Stimulated activated CD8-positive, alpha-beta memory T cell treated with anti-CD3 and anti-CD28 coated beads, Interleukin-7, amount 100 ng/mL, for 1 hour (primary cell): ENCODE measurements at places on chromosomes 7 and 10.

DNA sequence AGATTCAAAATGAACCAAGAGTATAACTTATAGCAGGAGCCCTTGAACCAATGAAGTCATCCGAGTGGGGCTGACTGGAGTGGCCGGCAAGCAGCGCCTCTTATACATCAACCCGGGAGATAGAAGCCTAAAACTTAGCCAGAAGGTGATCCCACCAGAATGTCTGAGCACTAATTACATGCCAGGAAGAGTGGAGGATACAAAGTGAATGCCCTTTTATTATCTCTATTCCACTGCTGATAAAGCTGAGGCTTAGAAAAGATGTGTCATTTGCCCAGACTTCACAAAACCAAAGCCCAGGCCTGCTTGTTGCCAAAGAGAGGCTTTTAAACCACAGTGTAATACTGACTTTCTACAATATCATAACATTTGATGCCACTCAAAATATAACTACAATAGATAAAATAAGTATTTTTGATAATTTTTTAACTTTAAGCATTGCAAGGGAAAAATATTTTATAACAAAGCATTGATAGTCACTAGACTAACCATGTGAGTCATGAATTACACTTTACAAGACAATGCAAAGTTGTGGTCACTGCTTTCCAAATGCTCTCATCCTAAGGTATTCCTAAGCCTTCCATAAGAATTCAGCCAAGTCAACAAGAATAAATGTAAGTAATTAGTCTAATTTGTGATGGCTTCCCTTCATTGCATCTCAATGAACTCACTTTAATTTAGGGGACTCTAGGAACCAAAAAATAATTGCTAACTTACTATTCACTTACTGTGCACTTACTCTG, 58.6 kb upstream of the ARID5B start:
- no peak for DNase-seq

- DNase-seq = no peak
Observed at GRCh38 chr7:4724648-4725013, 42.5 kb downstream of the FOXK1 start.

GRCh38 chr10:3655528-3655927, 129.5 kb downstream of the KLF6 start:
- no peak for DNase-seq

GRCh38 chr10:12208460-12208859, 12.5 kb downstream of the CDC123 start:
- DNase-seq = no peak

- DNase-seq = no peak
Observed at GRCh38 chr10:91077549-91078071, 142.9 kb upstream of the PCGF5 start.

DNA sequence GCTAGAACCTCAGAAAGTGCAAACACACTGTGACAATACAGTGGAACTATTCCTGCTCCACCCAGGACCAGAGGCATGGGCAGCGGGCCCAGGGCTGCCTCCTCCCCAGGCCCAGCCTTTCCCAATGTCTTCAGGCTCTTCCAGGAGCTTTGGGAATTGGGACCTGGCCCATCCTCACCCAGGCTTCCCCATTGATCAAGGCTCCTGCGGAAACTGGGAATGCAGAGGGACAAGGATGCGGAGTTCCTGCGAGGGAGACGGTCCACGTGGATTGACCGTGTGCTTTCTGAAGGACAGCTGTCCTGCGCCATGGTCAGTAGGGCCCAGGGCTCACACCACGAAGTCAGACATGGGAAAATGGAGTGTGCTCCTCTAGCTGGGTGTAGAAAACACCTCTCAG, 56.6 kb downstream of the CSGALNACT2 start:
- DNase-seq = no peak

DNA sequence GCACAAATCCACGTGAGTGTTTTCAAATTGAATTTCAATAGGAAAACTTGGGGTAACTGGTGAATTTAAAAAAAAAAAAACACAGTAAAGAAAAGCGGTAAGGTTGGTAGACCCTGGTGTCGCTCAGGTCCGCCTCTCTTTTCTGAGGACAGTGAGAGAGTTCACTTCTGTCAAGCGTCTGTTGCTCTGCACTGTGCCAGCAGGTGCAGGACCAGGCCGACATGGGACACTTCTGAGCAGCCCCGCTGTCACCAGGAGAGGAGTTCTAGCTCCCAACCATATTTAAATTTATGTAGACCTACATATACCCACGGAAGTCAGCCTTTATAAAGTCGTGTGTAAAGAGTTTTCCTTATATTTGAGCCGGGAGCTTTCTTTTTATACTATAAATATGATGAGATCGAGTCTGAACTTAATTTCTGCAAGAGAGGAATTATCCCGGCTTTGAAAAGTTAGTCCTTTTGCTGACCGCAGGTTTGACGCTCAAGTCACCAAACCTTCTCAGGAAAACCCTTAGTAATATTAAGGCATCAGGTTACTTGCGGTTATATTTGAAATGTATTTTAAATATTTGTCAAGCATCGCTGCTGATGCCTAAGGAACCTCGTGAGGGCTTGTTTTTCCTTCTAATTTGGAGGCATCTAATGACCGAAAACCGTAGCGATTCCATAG, 531 bp downstream of the IKZF1 start:
- no peak for DNase-seq

DNA sequence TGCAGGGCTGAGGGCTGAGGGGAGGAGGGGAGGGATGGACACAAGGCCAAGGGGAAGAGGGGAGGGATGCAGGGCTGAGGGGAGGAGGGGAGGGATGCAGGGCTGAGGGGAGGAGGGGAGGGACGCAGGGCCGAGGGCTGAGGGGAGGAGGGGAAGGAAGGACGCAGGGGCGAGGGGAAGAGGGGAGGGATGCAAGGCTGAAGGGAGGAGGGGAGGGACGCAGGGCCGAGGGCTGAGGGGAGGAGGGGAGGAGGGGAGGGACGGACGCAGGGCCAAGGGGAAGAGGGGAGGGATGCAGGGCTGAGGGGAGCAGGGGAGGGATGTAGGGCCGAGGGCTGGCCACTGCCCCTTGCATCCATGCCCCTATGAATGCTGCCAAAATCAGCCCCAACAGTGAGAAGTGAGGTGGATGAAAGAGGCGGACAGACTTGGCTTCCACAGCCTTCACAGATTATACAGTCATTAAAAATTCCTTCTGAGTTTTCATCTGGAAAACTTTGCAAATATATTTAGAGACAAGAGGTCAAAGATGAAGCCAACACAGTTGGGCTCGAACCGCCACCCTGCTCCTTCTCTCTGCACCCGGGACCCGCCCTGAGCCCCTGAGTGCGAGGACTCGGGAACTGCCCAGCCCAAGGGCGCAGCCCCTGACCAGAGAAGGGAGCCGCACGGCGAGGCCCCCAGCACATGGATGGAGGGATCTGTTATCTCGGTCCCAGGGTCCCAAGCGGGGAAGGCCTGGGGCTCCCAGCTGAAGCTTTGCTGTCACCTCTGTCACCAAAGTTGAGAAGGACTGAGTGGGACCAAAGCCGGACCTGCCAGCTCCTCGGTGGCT, 65.8 kb downstream of the DIP2C start:
- DNase-seq = no peak

GRCh38 chr7:137956591-137956990, 45.3 kb downstream of the CREB3L2 start:
- no peak for DNase-seq

GRCh38 chr10:8245131-8245813, 190.8 kb downstream of the GATA3 start:
- DNase-seq = no peak

DNA sequence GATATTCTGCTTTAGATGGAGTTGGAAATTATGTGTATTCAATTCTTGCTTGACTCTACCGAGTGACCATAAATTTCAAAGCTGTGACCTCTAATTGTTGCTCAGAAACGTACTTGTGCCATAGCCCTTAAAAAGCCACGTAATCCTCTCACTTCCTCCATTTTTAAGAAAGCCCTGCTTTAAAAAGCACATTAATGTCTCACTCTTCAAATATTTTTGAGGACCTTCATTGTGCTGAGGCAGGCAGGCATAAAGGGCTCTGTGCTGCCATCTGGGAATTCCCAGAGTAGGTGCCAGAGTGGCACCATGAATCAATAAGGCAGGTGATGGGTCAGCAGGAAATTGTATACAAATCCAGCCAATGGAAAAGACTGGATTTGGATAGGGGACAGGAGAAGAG, 97.7 kb upstream of the FAM204A start:
- no peak for DNase-seq
